ENCODE measurements at places on chromosomes 16 and 17.

- DNase-seq: no peak
Observed at GRCh38 chr17:2054262-2054511, 716 bp upstream of the HIC1 start.

DNA sequence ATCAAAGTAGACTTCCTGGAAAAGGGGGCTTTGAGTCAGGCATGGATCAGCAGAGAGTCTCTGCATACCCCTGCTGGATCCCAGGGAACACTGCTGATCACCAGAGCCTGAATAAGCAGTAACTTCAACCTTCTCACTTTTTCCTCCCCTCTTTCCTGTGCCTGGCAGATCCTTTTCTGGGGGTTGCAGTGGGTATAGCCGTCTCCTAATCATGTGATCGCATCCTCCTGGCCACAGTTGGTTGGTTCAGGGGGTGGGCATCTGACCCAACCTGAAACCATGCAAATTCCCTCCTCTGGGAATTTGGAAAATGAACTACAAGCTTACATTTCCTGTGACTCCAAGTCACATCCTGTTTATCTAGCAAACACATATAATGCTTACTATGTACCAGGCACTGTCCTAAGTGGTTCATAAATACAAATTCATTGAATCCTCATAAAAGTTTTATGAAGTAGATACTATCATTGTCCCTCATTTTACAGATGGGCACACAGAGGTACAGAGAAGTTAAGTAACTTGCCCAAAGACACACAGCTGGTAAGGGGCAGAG lies 120.3 kb downstream of the AXIN2 start:
- DNase-seq: no peak

DNA sequence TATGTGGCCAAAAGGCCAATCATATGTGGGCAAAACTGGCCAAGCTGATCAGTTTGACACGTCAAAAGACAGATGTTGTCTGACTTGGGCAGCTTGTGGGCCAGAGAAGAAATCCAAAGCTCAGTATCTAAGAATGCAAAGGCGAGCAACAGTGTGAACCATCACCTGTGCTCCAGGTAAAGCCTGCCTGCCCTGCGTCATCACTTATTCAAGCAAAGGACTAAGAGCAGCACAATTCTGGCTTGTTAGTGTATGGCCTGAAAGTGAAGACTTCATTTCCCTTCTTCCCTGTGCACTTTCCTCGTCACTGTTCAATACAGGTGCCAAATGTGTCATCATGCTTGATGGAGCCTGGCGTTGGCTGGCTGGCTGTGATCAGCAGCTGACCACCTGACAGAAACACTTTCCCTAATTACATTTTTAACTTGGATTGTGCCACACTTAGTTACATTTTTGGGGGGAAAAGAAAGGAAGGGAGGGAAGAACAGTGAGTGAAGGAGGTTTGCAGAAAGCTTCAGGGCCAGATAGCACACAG lies 4.7 kb downstream of the FAM20A start:
- DNase-seq: no peak

GRCh38 chr17:45814622-45815606 lies 29.8 kb upstream of the SPPL2C start:
- no peak for DNase-seq

- no peak for DNase-seq
Observed at GRCh38 chr16:67091906-67092566, 17.7 kb upstream of the PHAF1 start.

GRCh38 chr17:66549311-66549704 lies 246.9 kb downstream of the PRKCA start:
- DNase-seq: no peak

- DNase-seq: no peak
Observed at GRCh38 chr17:82320140-82320840, 2.9 kb upstream of the CD7 start.

GRCh38 chr17:7685533-7686221 lies 1.6 kb downstream of the TP53 start:
- DNase-seq: peak; percentile 84

- no peak for DNase-seq
Observed at GRCh38 chr16:67490335-67491096, 7.2 kb upstream of the AGRP start.

GRCh38 chr16:47461598-47462266 lies 601 bp downstream of the PHKB start:
- DNase-seq: no peak

DNA sequence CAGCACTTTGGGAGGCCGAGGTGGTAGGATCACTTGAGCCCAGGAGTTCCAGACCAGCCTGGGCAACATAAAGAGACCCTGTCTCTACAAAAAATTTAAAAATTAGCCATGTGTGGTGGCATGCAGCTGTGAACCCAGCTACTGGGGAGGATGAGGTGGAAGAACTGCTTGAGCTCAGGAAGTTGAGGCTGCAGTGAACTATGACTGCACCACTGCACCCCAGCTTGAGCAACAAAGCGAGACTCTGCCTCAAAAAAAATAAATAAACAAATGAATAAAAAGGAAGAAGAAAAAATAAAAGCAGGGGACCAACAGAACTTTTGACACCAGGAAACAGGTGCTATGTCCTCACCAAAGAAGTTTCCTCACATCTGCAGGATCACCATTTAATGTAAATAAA lies 14.2 kb downstream of the TERF2 start:
- DNase-seq: no peak

GRCh38 chr17:63382826-63383225 lies 63.3 kb downstream of the CYB561 start:
- DNase-seq: no peak

DNA sequence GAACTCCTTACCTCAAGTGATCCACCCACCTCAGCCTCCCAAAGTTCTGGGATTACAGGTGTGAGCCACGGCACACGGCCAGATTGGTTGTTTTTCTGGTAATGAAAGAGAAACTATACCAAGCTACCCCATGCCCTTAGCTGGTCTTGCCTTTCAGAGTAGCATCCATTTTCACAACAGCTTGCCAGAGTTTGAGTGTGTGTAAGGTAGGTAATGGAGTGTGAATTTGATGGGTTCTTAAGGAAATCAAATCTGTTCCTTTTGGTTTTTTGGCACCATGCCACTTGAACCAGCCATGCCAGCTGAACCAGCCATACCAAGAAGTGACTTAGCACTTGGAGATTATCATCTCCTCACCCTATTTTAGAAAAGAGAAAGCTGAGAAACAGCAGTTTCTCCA lies 5.1 kb downstream of the CALCOCO2 start:
- DNase-seq: no peak

GRCh38 chr16:582614-583331 lies 7.1 kb upstream of the RAB40C start:
- DNase-seq: no peak

GRCh38 chr17:50396261-50397110 lies 837 bp downstream of the LRRC59 start:
- peak; percentile 9 for DNase-seq

- DNase-seq: no peak
Observed at GRCh38 chr17:81027038-81027437, 7.9 kb upstream of the BAIAP2 start.

GRCh38 chr16:84477661-84478060 lies 26.8 kb downstream of the MEAK7 start:
- no peak for DNase-seq

- DNase-seq: no peak
Observed at GRCh38 chr16:8854298-8854948, 14.4 kb downstream of the CARHSP1 start.

- no peak for DNase-seq
Observed at GRCh38 chr17:81553616-81554181, 1.5 kb upstream of the FAAP100 start.

GRCh38 chr17:2264067-2264860 lies 39.3 kb downstream of the SMG6 start:
- DNase-seq: no peak

- DNase-seq: no peak
Observed at GRCh38 chr17:80737106-80738019, 192.7 kb downstream of the RPTOR start.

- no peak for DNase-seq
Observed at GRCh38 chr16:83682868-83683235, 124.9 kb upstream of the HSBP1 start.

GRCh38 chr16:14194721-14195120 lies 123.6 kb downstream of the MRTFB start:
- peak; percentile 51 for DNase-seq

DNA sequence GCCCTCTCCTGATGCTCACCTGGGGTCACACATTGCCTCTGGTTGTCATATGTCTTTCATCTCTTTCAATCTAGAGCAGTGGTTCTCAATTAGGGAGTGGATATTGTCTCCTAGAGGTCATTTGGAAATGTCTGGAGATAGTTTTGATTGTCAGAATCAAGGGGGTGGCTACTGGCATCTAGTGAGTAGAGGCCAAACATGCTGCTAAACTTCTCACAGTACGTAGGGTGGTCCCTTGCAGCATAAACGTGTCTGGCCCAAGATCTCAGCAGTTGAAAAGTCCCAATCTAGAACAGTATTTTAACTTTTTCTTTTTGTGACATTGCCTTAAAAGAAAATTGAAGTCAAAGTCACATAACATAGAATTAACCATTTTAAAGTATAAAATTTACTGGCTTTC lies 30.5 kb upstream of the SLC5A10 start:
- no peak for DNase-seq

- DNase-seq: no peak
Observed at GRCh38 chr16:12538667-12539091, 265.0 kb downstream of the CPPED1 start.

GRCh38 chr16:84032458-84033178 lies 10.0 kb downstream of the SLC38A8 start:
- no peak for DNase-seq

DNA sequence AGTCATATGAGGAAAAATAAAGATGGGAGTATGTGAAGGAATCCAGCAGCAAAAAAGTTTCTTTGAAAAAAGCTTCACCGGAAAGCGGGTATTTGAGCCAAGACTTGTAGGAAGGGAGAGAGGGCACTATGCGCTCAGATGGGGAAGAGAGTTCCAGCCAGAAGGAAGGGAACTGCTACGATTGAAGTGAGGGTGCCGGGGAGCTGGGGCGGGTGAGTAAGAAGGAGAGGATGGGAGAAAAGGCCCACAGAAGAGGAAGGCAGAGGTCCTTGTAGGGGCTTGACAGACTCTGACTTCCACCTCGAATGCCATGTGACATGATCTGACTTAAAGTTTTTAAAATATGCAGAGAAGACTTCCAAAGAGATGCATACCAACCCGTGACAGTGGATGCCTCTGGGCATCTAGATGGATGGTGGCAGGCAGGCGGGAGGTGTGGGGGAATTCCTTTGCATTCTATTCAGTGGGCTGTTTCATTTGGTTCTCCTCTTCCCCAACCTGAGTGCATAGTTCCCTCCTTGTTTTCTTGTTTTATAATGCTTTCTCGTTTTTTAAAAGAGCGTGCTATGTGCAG lies 44.9 kb downstream of the CDRT4 start:
- no peak for DNase-seq

GRCh38 chr16:46947900-46948547 lies 25.4 kb downstream of the DNAJA2 start:
- peak; percentile 3 for DNase-seq

DNA sequence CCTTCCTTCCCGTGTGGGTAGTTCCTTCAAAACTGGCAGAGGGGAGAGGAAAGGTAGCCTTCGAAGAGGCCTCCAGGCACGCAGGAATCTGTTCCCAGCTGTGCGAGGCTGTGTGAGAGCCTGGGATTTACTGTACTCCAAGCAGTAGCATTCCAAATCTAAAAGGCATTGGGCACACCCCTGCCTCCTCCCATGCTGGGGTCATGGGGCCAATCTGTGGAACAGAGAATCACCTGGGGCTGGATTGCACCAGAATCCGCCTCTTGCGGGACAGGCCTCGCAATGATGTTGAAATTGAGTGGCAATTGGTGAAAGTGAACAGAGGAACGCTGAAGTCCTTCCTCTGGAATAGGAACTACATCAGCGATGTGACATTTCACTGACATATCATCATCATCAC lies 72.5 kb upstream of the IRX3 start:
- no peak for DNase-seq

DNA sequence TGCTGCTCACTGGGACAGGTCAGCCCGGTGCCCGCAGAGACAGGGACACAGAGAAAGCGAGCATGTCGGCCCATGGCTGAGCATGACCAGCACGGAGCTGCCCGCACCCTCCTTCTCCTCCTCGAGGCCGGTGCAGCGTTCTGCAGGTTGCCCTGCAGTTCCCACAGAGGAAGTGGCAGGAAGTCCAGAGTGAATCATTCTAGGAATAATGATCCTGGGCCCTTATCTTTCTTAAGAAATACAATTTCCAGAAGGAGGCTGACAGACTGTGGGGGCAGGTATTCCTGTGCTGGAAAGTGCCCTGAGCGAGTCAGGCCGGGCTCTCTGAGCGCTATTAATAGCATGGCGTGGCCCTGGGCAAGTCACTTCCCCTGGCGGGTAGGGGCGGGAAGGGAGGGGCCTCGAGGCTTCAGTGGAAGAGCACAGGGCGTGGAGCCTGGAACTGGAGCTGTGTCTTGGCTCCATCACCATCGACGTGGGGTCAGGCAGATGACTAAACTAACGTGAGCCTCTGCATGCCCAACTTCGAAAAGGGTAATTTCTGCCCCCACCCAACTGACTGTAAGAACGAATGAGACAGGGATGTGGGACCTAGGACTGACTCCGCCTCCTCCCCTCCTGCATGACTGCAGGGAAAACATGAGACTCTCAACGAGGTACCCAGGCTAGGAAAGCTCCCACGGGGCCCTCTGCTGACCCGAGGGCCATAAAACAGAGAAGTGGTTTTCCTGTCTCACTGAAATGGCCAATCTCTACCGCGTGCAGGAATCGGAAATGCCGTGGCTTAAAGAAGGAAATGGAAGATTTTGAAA lies 9.8 kb downstream of the TMEM204 start:
- no peak for DNase-seq

GRCh38 chr17:58595194-58595792 lies 80.9 kb upstream of the MTMR4 start:
- no peak for DNase-seq

DNA sequence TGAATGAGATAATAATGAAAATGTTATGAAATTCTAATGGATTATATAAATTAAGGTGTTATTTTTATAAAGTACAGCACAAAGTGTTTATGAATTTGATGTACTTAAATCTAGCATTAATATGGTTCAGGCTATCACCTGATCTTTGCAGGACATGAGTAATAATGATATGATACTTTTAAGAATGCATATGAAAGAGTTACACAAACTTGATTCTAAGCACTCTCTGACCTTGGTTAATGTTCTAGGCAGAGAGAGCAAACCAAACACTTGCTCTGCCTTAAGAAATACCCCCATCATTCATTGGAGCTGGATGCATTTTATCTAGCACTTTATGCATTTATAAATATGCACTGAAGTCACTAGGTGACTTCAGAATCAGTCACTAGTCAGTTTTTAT lies 942.2 kb upstream of the CDH8 start:
- no peak for DNase-seq

DNA sequence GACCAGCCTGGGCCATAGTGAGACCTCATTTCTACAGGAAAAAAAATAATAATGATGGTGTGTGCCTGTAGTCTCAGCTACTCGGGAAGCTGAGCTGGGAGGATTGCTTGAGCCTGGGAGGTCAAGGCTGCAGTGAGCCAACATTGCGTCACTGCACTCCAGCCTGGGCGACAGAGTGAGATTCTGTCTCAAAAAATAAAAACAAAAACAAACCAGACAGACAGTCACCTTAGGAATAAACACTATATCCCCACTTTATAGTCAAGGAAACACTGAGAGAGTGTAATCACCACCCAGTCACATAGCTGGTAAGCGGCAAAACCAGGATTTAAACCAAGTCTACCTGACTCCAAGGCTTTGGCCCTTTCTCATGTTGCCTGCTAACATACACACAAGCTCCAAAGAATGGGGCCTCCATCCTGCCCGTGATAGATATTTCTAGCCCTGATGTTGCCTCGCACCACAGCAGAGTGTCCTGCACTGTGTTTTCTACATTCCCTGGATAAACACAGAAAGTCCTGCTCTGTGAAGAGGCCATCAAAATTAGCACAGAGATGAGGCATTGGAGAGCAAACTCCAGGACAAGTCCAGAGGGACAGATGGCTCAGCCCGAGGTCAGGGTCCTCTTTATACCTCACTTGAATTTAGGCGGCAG lies 66.1 kb upstream of the SMURF2 start:
- no peak for DNase-seq
